ENCODE measurements at places on chromosomes 7 and 10.
A peak's percentile ranks its signal among the peaks of the same experiment; 100 is the strongest.

DNA sequence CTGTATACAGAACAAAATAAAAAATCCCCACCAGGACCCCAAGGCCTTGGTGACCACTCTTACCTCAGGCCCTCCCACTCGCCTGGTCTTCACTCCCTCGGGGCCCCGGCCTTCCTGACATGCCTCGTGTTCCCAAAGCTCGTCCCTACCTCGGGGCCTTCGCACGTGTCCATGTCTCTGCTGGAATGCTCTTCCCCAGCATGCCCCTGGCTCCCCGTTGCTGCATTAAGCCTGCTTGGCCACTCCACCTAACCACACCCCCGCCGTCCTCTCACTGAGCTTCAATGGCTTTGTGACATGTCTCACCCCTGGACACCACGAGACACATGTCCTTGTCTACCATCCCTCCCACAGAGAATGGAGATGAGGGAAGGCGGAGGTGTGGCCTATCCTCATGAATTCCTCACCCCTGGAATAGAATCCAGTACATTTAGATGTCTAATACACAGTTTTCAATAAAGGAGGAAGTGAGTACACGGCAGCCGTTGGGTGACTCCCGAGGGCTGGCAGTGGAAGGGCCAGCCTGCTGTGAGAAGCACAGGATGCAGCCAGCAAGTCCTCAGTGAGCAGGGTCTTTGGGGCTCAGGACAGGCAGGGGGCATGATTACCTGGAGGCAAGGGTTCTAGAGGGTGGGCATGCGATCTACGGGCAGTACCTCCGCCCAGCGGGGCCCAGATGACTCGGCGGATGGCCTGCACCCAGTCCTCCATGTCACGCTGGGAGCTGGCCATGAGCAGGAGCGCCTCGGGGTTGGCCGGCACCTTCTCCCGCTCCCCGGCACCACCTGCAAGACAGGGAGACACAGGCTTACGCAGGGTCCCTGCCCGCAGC, 125.7 kb downstream of the ARHGAP22 start:
- DNase-seq = no peak

DNA sequence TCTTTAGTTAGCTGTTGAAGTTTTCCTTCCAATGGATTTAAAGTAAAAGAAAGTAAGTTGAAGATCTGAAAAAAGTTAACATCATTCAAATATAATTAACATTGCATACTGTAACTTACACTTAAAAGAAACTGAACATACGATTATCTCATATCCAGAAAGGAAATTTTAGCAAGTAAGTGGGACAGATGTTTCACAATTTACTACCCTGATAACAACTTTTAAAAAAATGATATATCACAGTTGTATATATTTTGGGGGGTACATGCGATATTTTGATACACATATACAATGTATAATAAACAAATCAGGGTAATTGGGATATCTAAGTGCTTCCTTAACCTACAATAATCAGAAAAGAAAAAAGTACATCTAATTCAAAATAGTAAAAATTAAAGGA, 44.2 kb downstream of the ASZ1 start:
- DNase-seq = no peak

- DNase-seq = no peak
These were observed 20.4 kb upstream of the KNDC1 start for GRCh38 chr10:133139551-133140065.

- no peak for DNase-seq
These were observed 31.7 kb downstream of the CISD1 start for GRCh38 chr10:58300676-58301075.

DNA sequence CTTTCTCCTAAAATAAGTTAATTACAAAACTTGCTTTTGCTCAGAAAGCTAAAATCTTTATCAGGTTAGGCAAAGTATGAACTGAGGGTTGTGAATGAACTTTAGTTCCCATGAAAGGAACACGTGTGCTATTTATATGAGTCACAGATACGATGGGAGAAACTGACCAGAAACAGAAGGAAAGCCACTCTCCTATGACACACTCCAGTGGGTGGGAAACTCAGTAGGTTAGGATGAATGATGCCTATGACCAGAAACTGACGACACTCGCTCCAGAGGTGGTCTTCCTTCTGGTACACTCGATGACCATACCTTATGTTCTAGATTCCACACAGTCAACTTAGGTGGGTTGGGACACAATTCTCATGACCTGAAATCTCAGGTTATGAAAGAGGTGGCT, 215.7 kb upstream of the INHBA start:
- DNase-seq = peak; percentile 91

DNA sequence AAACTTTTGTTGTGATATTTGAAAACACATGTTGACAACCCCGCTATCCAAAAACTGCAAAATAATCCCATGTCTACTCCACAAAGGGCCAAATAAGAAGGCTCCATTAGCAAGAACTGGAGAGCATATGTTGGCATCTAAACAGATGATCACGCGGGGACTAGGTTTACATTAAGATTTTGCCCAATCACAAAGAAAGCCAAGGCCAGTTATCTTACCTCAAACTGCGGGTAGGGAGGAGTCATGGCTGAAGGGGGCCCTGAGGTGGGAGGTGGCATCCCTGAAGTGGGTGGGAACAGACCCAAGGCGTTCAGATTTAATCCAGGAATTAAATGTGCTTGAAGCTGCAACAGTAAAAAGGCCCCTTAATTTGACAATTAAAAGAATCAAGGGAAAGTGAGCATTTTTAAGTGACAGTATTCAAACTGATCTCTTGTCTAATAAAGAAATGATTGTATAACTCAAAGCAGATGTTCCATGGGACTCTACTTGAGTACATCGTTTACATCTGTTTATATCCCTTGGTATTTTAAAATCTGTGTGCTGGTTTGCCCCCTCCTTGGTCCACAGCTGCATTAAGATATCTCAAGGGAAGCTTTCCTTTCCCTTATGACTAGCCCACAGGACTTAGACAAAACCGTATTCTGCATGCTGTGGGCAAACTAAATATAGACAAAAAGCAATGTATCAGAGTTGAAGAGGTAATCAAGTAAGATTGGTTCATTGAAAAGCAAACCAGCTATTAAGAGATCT, 42.9 kb downstream of the MALSU1 start:
- no peak for DNase-seq

DNA sequence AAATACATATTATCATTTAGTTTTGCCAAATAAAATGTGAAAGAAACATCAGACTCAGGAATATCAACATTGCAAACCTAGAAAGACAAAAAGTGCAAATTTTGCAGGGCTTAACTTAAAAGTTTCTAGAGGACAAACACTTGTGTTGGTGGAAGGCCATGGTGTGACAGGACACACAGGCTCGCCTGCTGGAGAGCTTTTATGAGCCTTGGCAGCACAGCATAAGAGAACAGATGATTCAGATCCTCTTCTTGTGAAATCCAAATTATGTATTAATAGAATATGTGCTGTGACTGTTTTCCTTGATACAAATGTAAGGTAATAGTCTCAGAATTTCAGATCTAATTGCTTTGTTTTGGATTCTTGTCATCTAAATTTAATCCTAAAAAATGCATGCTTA, 72.9 kb upstream of the ABCB5 start:
- DNase-seq = peak; percentile 8

DNA sequence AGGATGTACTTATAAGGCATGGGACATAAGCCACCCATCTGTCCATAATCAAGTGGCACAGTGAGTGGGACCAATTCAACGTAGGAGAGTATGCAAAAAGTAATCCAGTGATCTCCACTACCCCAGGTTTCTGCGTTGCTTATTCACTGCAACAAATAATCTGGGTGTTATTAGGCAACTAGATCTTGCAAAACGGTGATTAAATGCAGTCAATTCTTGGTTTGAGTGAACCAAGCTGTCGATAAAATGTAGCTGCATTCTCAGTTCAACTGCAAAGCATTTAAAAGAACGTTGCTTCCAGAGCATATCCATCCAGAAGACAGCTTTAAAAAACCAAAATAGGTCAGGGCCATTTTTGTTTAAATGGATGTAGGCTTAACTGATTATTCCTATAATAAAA, 5.0 kb downstream of the LSMEM1 start:
- DNase-seq = no peak

DNA sequence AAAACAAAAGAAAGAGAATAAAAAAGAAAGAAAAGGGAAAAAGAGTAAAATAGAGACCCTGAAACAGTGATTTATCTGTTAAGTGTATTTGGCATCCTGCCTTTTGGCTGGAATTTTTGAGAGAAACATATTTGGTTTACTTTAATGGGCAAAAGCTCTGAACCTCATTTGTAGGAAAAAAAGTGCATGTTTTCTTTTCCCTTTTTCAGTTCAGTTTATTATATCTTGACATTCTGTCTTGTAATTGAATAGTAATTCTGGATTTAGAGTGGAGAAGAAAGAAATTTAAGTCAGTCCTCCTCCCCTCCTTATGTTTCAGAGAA, 69.5 kb downstream of the ARID5B start:
- DNase-seq = peak; percentile 56

DNA sequence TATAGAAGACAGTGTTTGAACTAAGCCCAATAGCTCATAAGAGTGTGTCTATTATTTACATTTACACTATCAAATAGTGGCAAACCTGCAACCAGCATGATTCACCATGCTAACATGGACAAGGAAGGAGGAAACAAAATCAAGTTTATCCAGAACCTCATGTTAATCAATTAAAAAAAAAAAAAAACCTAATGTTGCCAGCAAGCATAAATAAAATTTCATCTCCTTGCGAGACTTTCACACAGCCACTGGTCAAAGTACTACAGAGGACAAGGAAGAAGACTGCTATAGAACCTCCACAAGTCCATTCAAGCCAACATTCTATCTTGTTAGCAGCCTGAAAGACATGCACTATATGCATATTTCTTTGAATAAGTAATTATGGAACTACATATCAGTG, 9.7 kb downstream of the TM9SF3 start:
- DNase-seq = no peak

DNA sequence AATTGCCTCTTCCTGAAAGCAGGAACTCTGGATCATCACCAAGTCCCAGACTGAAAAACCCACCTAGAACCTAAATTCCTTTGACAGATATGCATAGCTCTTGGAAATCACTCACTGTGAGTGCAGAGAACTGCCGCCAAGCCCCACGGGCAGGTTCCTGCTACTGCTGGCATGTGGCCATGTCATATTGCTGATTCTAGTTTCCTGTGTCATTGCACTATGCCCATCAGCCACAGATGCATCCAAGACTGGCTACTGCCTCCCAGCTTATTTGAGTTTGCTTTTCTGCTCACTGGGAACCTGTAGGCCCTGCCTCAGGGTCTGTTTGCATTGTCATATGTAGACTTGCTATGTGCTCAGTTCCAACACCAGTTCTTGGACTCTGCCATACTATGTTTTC, 786.0 kb downstream of the GRID1 start:
- no peak for DNase-seq

DNA sequence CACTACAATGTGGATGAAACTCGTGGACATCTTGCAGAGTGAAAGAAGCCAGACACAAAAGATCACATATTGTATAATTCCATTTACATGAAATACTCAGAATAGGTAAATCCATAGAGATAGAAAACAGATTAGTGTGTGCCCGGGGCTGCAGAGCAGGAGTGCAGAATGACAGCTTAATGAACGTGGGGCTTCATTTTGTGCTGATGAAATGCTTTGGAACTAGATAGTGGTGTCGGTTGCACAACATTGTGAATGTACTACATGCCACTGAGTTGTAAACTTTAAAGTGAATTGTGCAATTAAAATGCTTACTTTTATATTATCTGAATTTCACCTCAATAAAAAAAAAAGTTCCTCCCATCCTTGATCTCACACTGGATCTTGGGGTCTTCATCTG, 31.8 kb upstream of the CARD11 start:
- no peak for DNase-seq

GRCh38 chr7:94276795-94277194, 117.9 kb upstream of the COL1A2 start:
- DNase-seq = peak; percentile 53

GRCh38 chr10:21368728-21369425, 156.6 kb downstream of the SKIDA1 start:
- DNase-seq = peak; percentile 46

DNA sequence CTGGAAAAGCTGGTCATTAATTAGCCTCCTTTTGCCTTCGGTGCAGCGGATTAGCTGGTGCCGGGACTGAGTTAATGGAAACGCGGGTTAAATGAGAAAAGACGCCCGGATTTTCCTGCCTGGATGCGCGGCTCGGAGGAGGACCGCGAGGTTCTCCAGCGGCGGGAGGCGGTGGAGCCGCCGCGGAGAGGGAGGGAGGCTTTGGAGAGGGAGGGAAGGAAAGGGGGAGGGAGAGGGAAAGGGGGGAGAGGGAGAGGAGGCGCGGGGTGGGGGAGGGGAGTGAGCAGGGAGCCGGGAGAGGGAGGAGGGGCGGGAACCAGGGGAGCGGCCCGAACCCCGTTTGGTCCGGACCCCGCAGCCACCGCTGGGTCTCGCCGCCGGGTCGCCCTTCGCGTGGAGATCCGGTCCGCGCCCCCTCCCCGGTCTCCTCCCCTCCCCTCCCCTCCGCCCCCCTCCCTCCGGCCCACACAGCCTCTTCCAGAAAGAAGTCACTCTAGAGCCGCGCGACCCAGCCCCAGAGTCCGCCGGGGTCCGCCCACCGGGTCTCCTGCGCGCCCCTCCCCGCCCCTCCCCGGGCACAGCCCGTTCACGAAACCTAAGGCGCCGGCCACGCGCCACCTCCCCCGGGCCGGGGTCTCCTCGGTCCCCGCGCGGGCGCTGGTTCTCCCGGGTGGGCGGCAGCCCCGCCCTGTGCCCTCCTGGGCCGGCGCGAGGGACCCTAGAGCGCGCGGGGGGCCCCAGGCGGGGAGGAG, 347.5 kb downstream of the DNAJB6 start:
- DNase-seq = no peak

DNA sequence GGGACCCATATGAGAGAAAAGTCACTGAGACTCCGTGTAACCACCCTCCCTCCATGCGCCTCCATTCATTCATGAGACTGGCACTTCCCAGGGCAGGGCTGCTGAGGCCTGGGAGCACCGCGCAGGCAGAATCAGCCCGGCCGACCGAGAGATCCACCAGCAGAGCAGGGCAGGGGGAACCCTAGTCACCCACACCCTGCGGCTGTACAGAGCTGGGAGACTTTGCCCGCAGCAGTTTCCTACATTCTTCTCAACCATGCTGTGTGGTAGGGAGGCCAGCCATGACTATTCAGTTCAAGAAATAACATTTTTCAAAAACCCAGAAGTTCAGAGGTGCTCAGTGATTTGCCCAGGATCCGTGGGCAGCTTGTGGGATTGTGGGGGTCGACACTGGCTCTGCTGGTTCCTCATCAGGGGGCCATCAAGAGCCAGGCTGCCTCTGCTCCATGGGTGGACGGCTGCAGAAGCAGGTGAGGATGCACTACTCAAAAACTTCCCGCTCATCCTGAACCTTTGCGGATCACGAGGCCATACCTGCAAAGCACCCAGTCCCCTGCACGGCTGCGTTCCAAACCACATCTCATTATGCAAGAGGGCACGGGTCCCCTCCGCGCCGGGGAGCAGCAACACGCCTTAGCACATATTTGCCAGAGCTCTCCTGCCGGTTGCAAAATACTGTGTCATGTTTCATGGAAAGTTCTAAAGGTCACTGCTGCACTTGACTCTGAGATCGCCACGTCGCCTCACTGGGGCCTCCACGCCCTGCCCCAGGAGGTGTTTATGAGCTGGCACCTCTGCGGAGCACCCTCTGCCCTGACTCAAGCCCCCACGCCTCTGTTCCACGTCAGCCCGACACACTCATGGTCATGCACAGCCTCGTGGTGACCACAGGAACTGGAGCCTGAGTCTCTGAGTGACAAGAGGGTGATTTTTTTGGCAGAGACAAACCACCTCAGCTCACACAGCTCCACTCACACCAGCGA, 132.0 kb downstream of the PRKAG2 start:
- DNase-seq = peak; percentile 64
